ENCODE measurements at places on chromosomes 2 and 18.

DNA sequence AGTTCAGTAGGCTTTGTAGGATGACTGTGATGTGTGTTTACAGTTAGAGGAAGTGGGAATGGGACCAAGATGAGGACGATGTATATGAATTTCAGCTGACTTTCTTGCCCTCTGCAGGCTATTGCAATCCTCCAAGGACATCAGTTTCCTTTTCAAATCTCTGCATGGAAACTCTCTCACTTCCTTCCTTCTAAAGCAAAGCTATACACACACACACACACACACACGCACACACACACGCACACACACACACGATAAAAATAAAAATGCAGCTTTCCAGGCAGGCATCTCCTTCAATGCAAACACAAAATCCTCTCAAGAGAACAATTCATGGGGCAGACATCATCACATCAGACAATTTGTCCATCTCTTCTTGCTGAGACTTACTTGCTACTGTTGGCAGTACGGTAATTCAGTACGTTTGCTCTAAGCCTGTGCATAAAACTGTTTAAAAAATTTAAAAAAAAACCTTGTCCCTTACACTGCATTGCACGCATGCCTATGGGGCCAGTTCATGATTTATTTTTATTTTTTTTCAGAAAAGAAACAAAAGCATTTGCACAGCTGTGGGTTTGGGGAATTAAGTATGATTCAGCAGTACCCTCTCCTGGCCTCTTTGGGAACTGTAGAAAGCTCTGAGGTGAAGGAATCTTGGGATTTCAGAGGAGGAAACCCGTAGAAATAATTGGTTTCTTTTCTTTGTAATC, 27.1 kb upstream of the ICOS start:
- peak; percentile 36 for DNase-seq

- DNase-seq, result no peak
These were observed 48.5 kb upstream of the DOCK10 start for GRCh38 chr2:225090746-225091145.

- peak; percentile 80 for DNase-seq
These were observed at the start of gene VWA3B for GRCh38 chr2:98086491-98087446. Gene VWA3B, plus strand, starts transcription at chr2:98087167. Its CDS starts 5,926 bp downstream, at chr2:98093093.

- DNase-seq, result no peak
These were observed 4.3 kb upstream of the SH3BP4 start for GRCh38 chr2:234947556-234947955.

- DNase-seq, result no peak
These were observed 29.4 kb upstream of the ASB1 start for GRCh38 chr2:238397356-238397755.

- DNase-seq, result no peak
These were observed 50.6 kb downstream of the TRAF3IP1 start for GRCh38 chr2:238370823-238371372.

DNA sequence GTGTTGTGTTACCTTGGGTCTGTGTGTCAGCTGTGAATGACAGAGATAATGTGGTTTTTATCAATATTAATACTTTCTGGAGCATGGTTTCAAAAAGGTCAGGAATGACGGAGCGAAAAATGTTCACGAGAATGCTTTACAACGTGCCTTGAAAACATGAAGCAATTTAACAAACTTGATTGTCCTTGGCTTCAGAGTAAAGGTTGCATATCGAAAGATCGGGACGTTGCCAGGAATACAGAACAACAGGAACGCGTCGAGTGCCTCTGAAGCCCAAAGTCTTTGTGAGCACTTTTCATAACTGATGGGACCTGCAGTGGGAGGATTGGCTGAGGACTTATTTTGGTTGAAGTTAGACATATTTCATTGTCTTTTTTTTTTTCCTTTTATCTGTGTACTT, 206.1 kb downstream of the ZNF407 start:
- no peak for DNase-seq

- peak; percentile 18 for DNase-seq
These were observed 343.6 kb upstream of the SYT4 start for GRCh38 chr18:43620936-43621335.

- DNase-seq, result no peak
These were observed 446.8 kb upstream of the MYT1L start for GRCh38 chr2:2777876-2778275.

GRCh38 chr2:204228169-204228886, 291.8 kb downstream of the ICOS start:
- DNase-seq, result no peak

DNA sequence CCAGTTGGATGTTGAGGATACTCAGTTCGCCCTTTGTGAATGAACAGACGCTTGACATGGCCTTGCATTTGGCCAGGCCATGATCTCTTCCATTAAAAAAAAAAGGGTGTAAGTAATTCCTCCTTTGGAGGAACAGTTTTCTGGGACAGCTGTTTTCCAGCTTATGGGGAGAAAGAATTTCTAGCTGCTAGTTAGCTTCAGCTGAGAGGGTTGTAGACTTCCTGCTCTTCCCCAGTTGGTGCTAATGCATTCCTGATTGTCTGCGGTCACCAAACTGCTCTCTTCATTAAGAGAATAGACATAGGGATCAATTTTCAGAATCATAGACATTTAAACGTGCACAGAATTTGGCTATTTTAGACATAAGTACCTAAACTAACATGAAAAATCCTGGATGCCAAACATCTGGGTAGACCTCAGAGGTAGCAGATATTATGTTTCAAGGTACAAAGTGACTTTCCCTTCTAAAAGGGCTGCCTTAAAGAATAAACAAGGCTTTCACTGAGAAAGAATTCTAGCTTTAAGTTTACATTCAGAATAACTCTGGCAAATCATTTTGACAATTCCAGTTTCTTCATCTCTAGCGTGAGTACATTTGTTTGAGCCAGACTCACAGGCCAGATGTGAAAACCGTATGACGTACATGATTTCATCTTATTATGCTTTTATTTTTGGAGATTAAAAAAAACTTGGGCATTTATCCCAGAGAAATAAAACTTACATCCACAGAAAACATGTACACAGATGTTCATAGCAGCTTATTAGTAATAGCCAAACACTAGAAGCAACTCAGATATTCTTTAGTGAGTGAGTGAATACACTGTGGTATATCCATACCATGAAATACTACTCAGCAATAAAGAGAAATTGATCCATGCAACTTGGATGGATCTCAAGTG, 71.2 kb downstream of the MAIP1 start:
- DNase-seq, result no peak

Data from T47D (cell line).